NCI-H526 treated with DMSO at 0.1 percent for 48 hours (cell line): ENCODE measurements at places on chromosomes 3 and 15.
A peak's percentile ranks its signal among the peaks of the same experiment; 100 is the strongest.

GRCh38 chr3:30835667-30836066 lies 58.8 kb downstream of the GADL1 start:
- no peak for DNase-seq

GRCh38 chr3:132659365-132660051 lies at the start of gene ACAD11:
ACAD11 (minus strand) TSS chr3:132659809; CDS start chr3:132659751, 58 bp downstream.
- peak; percentile 45 for DNase-seq

DNA sequence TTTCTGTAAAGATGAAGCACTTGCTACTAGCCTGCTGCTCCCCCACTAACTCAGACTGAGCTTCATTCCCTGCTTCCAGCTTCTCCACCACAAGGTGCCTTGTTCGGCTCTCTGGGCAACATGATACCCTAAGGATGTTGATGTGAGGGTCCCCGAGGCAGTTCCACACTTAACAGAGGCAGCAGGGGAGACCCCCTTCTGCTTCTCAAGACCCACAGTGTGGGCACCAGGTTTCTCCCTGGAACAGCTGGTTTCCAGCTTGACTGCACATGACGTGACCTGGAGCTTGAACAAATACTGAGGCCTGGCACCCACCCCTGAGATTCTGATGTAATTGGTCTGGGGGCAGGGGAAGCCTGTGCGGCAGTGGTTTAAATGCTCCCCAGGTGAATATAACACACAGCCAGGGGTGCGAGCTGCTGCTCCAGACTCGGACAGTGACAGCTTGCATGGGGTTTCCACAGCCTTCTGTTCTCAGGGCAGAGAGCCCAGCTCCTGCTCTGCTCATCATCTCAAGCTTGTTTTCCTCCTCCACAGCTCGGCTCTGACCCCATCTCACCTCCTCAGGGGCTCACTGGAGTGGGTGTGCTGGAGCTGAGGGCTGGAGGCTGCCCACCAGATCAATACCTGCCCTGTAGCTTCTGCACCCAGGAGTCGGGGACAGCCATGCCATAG lies 95.0 kb upstream of the HACD2 start:
- no peak for DNase-seq

DNA sequence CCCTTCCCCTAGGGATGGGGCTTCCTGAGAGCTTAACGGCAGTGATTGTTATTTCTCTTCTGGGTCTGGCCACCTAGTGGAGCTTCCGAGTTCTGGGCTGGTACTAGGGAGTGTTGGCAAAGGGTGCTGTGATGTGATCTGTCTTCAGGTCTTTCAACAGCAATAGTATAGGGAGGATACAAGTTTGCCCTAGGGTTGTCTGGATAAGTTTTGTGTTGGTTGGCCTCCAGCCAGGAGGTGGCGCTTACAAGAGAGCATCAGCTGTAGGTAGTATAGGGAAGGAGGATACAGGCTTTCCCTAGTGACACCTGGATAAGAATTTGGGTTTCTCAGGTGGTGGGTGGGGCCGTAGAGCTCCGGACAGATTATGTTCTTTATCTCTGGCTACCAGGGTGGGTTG lies 19.2 kb upstream of the CPOX start:
- DNase-seq, result no peak

GRCh38 chr3:74651292-74651691 lies 36.8 kb upstream of the CNTN3 start:
- DNase-seq, result no peak

- DNase-seq, result no peak
Measured at GRCh38 chr15:29677871-29678461, 144.3 kb downstream of the TJP1 start.

GRCh38 chr3:114892880-114893279 lies 254.2 kb downstream of the ZBTB20 start:
- no peak for DNase-seq

GRCh38 chr3:127536830-127537812 lies 53.4 kb downstream of the TPRA1 start:
- no peak for DNase-seq

DNA sequence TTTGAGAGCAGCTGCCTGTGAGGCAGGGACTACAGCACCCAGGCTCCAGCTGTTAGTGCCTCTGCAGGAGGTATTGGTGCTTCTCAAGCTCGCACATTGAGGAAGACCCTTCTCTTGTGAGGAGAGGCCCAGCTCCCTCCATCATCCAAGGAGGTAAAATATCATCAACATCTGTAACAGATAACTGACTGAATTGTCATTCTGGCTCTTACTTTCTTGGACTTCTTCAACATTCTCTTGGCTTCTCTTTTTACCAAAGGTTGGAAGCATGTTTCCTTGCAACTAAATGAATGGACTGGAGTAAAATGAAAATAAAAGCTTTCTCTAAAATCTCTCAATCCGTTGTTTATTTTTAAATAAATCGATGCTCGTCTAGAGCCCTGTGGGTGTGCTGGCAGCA lies 53.1 kb upstream of the PXYLP1 start:
- DNase-seq, result no peak

GRCh38 chr3:111700054-111700453 lies 104.9 kb upstream of the ZBED2 start:
- DNase-seq, result no peak

DNA sequence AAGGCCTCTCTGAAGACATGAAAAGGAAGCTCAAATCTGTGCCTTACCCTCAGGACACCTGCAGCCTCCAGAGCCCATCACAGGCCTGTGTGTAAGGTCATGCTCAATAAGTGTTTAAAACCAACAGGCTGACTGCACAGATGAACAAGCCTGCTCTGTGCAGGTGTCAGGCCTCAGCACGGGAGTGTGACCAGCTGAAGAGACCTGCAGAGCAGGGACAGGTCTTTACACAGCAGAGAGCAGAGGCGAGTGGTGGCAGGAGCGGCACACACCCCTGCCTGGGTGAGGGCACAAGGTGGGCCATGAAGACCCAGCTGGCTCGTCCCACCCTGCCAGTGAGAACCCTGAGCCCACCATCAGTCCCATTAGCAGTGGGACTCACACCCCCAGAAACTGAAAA lies 56.9 kb downstream of the ROPN1B start:
- DNase-seq, result no peak

GRCh38 chr15:76553564-76553963 lies 217.0 kb downstream of the ISL2 start:
- DNase-seq, result no peak

DNA sequence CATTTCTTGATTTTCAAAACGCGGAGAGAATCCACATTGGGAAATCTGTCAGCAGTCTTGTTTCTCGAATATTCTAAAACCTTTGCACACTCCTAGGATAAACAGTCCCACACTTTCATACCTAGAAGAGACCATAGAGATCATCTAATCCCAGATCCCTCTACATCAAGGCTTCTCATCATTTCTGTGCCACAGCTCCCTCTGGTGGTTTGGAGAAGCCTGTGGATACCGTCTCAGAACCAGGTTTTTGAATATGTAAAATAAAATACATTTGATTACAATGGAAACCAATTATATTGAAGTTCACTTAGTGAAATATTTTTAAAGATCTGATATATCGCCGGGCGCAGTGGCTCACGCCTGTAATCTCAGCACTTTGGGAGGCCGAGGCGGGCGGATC lies 211.9 kb upstream of the GOLGA6L4 start:
- DNase-seq, result peak; percentile 25

- no peak for DNase-seq
Measured at GRCh38 chr3:167657684-167658225, 4.0 kb upstream of the WDR49 start.

DNA sequence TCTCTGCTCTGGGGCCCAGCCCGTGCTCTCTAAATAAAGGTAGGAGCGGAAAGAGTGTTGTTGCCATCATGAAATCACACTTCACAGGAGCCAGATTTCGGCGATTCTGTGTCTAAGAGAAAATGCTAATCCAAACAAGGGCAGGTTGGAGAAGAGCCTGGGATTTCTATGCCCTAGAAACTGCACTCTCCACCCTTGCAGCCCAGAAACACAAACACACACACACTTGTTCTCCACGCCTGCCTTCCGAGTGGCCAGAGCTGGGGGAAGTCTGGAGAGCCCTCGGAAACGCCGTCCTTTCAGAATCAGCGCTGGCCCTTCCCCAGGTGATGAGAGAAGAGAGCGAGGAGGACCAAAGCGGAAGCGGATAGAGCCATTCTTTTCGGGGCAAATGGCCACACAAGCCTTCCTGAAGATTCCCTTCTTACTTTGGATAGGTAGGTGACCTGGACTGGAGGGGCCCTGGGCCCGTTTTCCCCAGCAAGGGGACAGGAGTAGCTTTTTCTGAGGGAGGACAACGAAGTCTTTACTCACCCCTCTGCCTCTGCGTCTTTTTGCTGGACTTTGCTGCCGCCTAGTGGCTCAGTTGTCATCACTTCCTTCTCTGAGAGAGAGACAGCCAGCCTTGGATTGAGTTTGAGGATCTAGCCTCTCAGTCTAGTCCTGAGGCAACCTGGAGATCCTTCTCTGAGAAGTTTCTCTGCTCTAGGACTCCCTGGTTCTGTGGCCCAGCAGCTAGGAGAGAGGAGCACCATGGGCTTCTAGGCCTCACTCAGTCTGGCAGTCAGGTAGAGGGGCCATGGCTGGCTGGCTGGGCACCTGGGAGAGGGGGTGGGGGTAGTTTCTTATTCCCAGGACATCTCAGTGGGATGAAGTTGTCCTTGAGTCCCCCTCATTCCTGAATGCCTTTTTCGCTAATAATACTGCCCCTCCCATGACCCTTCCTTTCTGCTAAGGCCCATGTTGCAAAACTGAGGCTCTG lies 37.7 kb downstream of the SENP8 start:
- DNase-seq, result peak; percentile 80

GRCh38 chr15:35023804-35024203 lies 35.7 kb upstream of the ZNF770 start:
- no peak for DNase-seq

- no peak for DNase-seq
Measured at GRCh38 chr15:55942332-55942731, 51.1 kb downstream of the NEDD4 start.
